ENCODE measurements at places on chromosomes 1 and 21. TPM values are rescaled to one million over a fixed set of nuclear protein-coding genes. Genes with fewer than 3 reads are reported as not detected.

- no peak for DNase-seq
Observed at GRCh38 chr1:163744301-163744887, 422.6 kb downstream of the NUF2 start.

- no peak for DNase-seq
Observed at GRCh38 chr1:26404641-26405040, 6.0 kb upstream of the LIN28A start.

GRCh38 chr1:203754455-203754864 lies 10.5 kb upstream of the LAX1 start:
- DNase-seq = no peak

DNA sequence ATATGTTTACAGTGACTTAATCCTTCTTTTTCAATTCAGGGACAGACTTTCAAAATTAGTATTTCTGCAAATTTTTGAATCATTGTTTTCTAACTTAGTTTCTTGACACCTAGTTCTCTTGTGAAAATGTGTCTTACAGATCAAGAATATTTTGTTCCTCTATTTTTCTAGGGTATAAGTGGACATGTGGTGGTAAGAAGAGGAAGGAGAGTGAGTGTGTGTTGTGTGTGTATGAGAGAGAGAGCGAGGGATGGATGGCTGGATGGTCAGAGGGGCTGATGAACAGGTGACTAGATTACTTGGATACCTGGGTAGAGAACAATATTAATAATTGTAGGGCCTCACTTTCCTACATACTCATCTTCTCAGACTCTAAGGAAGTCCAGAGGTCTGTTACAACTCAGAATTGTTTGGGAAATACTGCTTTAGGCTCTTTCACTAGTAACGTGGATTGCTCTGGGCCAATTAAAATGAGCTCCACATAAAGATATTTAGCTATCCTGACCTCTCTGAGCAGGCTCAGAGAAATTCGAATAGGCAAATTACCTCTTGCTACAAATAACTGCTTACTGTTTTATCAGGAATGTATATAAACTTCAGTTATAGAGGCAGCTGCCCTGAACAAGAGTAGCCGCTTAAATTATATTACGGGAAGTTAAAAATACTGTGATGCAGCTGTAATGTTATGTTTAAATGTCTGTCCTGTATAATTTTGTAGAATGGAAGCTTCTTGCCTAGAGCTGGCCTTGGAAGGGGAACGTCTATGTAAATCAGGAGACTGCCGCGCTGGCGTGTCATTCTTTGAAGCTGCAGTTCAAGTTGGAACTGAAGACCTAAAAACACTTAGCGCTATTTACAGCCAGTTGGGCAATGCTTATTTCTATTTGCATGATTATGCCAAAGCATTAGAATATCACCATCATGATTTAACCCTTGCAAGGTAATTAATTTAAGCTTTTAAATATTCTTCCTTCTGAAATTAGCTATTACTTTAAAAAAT lies 19.7 kb downstream of the GPSM2 start:
- no peak for DNase-seq

The LIN28A gene
- total RNA-seq = not detected

The DVL1 gene
- 60.4 TPM for total RNA-seq
